NCI-H1092 treated with DMSO at 0.1 percent for 48 hours (cell line): ENCODE measurements at places on chromosomes 6 and 20.

DNA sequence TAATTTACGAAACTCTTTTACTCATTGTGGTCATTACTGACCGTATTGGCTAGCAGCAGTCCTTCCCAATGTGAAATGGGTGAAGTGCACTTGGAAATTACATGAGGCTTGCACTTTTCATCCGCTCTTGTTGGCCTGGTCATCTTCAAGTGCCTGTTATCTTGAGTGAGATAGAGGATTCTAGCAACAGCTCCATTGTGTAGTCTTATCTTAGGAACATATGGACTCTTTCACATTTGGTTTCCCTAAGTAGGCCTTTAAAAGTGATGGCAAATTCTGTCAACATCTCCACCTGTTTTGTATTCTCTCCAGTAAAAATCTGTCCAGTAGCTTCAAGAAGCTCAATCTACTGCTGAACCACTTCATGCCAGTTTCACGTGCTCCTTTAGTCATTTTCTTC is 114.8 kb upstream of the MARCKS start:
- no peak for DNase-seq

DNA sequence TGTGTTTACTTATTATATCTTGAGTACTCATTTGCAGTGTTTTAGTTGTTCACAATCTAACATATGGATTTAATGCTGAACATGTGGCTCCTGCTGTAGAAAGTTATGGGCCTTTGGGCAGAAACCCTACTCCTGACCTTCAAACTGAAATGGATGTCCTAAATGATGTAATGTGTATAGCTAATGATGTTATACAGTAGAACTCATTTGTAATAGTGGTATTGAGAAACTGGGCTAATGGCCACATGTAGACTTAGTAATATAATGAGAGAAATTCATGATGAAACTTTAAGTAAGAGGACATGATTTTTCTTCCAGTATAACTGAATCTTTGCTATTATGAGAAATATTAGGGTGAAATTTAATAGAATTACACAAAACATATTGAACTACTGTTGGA is 121.3 kb upstream of the PTPRK start:
- no peak for DNase-seq

DNA sequence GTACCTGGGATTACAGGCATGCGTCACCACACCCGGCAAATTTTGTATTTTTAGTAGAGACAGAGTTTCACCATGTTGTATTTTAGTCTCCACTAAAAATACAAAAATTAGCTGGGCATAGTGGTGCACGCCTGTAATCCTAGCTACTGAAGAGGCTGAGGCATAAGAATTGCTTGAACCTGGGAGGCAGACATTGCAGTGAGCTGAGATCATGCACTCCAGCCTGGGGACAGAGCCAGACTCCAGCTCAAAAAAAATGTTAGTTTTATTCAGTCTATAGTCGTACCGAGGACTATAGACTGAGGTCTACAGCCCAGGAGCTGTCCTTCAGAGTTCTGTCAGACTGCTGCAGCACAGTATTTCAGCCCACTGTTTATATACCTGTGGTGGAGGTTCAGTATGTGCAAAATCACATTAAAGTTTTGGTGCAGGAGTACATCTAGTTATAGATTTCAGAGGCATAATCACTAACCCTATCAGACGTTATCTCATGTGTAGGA is 3.6 kb upstream of the CASP8AP2 start:
- DNase-seq: no peak

DNA sequence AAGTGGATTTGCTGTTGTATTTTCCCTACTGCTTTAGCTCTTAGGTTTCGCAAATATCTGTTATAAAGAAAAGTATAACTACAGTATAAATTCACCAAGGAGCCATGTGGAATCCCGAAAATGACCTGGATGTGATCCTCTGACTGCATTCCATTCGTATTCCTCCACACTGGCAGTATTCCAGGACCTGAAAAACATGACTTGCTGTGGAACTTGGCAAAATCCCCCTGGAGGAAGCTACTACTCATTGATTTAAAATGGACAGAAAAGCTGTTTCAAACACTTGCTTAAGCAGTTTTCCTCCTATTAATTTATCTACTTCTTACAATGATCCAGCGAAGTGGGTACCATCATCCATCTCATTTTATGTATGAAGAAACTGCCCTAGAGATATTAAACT is 13.3 kb upstream of the ENPP5 start:
- no peak for DNase-seq

GRCh38 chr20:42214074-42214473 is 595.9 kb upstream of the CHD6 start:
- DNase-seq: no peak

DNA sequence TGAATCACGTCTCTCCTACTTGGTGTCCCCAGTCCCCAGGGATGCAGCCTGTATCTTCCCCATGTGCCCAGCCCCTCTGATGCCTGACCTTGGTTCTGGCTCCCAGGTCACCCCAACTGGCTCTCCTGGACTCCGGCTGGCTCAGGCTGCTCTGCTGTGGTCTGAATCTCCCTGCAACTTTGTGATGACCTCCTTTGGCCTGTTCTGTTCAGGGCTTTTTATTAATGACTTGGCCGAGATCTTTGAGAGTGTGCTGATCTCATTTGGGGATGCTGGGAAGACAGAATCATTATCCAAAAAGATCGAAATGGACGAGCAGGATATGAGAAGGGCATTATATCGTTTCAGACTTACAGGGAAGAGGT is 67.4 kb downstream of the IGF2R start:
- DNase-seq: no peak

GRCh38 chr20:14997791-14998190 is 660.4 kb upstream of the FLRT3 start:
- DNase-seq: no peak

DNA sequence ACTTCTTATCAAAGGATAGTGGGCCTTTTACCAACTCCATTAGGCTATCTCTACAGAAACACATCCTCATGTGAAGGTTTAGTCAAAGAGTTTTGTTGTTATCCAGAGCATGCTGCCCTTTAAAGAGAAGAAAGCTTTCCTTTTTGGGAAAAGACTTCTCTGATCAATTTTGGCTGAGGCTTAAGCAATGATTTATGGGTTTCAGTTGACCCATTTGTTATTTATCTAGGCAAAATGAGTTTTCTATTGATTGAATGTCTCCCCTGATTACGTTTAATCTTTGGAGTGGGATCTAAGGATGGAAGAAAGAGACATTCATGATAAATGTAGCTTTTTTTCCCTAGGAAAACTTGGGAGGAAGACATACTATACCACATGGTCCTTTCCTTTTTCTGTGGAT is 326.6 kb upstream of the JAG1 start:
- DNase-seq: no peak

DNA sequence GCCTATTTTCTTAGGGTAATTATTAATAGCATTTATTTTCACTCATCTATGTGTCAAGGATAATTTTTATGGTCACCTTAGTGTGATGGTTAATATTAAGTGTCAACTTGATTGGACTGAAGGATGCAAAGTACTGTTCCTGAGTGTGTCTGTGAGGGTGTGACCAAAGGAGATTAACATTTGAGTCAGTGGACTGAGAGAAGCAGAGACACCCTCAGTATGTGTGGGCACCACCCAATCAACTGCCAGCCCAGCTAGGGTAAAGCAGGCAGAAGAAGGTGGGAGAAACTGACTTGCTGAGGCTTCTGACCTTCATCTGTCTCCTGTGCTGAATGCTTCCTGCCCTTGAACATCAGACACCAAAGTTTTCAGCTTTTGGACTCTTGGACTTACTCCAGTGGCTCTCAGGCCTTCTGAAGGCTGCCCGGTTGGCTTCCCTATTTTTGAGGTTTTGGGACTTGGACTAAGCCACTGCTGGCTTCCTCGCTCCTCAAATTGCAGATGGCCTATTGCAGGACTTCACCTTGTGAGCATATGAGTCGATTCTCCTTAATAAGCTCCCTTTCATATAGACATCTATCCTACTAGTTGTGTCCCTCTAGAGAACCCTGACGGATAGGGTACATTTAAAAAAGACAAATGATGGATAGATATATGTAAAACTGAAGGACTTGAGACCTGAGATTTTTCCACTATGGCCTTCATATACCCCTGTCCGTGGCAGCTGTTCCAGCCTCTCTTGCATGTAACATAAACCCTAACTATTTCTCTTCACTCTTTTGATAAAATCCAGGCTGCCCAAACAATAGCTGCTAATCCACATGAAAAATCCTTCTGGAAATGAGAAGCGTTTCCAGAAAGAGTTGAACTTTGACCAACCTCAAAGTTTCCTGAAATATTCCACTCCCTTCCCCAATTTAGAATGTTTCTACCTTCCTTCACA is 62.1 kb upstream of the RGS17 start:
- no peak for DNase-seq

- no peak for DNase-seq
These were observed 22.8 kb upstream of the SCP2D1 start for GRCh38 chr20:18790787-18791186.

DNA sequence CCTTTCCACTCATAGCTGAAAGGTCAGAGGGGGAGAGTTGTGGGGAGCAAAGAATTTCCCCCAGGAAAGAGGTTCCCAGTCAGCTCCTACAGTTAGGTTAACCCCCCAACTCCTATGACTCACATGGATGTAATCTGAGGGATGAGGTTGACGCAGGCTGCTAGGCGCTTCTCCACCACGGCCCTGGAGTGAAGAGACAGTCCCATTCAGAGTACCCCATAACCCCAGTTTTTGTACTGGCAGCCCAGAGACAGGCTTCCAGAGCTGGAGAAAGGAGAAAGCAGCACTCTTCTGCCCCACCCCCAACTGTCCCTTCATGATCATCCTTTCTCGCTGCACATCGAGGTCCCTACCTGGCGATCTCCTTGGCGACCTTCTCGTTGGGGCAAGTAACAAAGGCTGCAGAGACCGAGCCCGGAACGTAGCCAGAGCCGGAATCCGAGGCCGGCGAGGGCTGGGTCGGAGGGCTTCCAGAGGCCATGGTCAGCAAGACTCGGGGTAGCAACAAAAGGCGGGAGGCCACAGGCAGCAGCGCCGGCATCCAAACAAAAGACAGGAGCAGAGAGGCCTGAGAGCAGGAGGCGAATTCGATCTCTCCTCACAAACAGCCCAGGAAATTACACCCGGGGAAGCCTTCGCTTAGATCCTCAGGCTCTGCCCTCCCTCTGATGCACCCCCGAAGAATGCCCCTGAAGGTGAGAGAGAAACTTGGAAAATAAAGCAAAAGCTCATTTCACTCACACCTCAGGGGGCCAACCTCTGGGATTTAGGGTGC is 592 bp downstream of the CUTA start:
- DNase-seq: peak; percentile 43

GRCh38 chr6:23435798-23436197 is 690.2 kb upstream of the NRSN1 start:
- no peak for DNase-seq

DNA sequence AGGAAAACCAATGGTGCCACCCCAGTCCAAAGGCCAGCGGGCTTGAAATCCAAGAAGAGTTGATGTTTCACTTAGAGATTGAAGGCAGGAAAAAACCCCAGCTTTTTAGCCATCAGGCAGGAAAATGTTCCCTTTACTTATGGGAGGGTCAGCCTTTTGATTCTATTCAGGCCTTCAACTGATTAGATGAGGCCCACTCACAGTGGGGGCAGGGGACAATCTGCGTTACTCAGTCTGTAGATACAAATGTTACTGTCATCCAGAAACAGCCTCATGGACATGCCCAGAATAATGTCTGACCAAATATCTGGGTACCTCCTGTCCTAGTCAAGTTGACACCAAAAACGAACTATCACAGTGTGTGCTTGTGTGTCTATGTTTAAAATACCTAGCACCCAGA is 121.2 kb upstream of the KCNQ5 start:
- DNase-seq: no peak

GRCh38 chr6:154673919-154674318 is 59.3 kb upstream of the SCAF8 start:
- DNase-seq: no peak

- no peak for DNase-seq
These were observed 301.1 kb downstream of the EYA4 start for GRCh38 chr6:133542056-133542821.

- DNase-seq: no peak
These were observed 11.4 kb upstream of the PIM1 start for GRCh38 chr6:37158508-37158907.

DNA sequence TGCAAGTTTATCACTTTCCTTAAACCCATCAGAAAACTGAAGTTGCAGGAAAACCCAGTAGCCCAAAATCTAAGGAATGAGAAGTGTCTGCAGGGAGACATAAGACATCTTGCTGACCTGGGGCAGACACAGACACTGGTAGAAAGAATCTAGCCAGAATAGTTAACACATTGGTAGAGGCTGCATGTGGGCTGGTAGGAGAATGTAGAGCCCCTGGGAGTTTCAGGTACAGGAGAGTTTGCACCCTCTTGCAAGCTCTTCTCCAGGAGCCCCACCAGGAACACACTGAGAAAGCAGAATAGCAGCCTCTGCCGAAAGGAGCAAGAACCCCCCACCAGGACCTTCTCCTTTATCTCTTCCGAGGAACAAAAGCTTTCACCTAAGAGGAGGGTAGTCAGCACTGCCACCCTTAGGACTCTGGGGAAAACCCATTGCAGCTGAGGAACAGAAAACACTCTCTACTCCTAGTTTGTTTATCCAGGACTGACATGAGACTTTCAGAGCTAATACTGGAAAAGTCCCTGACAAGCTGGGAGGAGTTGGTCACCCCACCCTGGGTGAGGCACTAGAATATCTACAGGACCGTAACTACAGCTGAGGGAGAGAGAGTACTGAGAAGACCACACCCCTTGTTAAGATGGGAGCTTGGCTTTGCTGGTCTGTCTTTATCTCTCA is 10.5 kb upstream of the OGFRL1 start:
- no peak for DNase-seq

- DNase-seq: no peak
These were observed 125.1 kb downstream of the TOX2 start for GRCh38 chr20:44039741-44040140.

DNA sequence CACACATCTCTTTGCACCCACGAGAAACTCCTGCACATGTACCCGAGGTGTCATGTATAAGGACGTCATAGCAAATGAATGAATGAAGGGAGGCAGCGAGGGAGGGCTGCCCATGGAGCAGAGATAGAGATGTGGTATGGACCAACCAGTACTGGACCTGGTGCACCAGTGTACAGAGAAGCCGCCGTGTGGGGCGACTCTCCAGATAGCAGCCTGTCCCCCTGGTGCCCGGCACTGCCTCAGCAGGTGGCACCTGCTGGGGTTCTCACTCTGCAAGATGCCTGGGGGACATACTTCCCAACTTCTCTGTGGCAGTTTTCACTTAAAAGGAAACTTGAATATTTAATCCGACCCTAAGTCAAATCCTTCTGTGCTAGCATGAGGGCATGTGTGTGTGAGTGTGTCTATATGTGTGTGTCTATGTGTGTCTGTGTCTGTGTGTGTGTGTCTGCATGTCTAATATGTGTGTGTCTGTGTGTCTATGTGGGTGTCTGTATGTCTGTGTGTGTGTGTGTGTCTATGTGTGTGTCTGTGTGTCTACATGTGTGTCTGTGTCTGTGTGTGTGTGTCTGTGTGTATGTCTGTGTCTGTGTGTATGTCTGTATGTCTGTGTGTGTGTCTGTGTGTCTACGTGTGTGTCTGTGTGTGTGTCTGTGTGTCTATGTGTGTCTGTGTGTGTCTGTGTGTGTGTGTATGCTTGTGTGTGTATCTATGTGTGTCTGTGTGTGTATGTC is 132.0 kb downstream of the RNASET2 start:
- no peak for DNase-seq

- no peak for DNase-seq
These were observed 207.5 kb upstream of the ADGRB3 start for GRCh38 chr6:68427630-68428029.
